ENCODE measurements at places on chromosomes 7 and 10. TPM values are rescaled to one million over a fixed set of nuclear protein-coding genes. Genes with fewer than 3 reads are reported as not detected.

- DNase-seq, result no peak
Observed at GRCh38 chr10:57791546-57791945, 476.1 kb downstream of the IPMK start.

DNA sequence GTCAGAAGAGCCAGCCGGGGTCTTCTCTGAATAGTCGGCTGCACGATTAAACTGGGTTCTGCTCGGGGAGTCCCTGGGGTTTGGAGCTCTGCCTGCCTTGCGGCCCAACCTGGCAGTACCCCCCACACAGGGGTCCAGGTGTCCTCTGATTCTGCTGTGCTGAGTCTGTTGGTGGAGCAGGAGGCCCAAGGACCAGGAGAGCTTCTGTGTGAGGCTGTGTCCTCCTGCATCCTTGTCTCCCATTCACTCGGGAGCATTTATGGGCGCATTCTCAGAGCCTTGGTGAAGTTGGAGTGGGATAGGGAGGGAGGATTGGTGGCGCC lies 14.2 kb downstream of the INPP5A start:
- DNase-seq, result no peak

DNA sequence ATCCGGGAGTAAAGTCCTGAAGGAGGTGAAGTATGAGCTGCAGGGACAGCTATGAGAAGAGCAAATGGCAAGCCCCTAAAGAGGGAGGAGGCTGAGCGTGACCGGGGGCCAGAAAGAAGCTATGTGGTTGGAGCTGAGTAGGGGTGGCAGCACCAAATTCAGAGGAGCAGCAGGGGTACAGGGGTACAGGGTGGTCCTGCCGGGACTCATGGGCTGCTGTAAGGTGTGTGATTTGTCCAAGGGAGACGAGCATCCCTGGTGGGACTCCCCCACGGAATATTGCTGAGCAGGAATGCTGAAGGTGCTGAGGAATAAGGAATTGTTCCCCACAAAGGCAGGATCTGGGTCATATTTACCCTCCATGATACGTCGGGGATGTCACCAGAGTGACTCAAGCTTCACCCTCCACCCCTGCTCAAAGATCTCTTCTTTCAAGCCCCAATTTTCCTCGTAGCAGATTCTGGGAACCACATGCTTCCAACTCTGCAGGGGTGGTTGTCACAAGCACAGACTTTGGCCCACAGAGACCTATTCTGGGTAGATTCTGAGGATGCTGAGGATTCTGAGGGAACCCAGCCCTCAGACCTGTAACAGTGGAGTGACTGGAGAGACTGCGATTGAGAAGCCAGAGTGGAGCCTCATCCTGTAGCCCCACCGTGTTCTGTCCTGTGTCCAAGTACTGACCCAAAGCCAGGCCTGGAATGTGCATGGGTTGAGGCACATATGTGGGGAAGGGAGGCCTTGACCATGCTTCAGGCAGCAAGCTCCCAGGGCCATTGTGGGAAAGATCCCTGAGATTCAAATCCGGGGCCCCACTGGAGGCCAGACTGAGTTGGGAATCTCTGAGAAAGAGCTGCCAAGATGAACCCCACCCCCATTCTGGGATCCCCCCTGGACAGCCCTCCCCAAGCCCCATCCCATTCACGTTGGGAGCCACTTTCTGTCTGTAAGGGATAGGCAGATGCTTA lies 4.2 kb downstream of the SFTPD start:
- no peak for DNase-seq

DNA sequence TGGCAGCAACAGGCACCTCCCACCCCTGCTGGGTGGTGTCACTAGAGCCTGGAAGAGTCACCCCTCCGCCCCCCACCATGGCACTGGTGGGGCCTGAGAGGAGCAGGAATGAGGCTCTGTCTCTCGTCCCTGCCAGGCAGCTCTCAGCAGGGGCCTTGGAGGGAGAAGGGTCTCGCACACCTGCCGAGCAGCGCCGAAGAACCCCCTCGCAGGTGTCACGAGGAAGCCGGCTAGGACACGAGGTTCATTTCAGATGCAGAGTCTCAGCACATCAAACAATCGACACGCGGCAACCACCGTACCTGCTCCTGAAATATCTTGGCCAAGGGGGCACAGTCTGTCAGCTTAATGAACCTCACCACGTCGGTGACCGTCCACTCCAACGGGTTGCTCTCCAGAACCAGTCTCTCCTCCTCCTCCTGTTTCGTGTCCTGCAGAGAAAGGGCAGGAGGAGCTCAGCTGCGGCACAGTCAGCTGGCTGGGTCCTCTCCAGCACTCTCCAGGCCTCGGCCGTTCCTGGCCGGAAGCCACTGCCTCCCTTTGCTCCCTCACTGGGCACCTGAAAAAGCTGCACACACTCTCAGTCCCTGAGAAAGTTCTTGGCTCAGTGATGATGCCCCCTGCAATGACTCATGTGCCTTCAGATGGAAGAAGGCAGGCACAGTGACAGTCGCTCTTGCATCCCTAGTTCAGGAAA lies 240.1 kb downstream of the SFMBT2 start:
- no peak for DNase-seq

- no peak for DNase-seq
Observed at GRCh38 chr10:77770868-77771175, 133.2 kb upstream of the KCNMA1 start.

The CFAP69 gene
- total RNA-seq, result 3.3 TPM

GRCh38 chr7:46192271-46192670 lies 271.2 kb upstream of the IGFBP3 start:
- DNase-seq, result no peak

GRCh38 chr10:74917481-74918077 lies 91.2 kb downstream of the KAT6B start:
- no peak for DNase-seq

The EPHB4 gene
- total RNA-seq, result 51.1 TPM

GRCh38 chr7:24827027-24827426 lies 69.8 kb upstream of the GSDME start:
- no peak for DNase-seq
